Caco-2 (cell line): ENCODE measurements at places on chromosomes 3 and 15.
A peak's percentile ranks its signal among the peaks of the same experiment; 100 is the strongest.

GRCh38 chr3:140456974-140457373 lies 220.9 kb upstream of the TRIM42 start:
- DNase-seq = no peak

- DNase-seq = no peak
Measured at GRCh38 chr3:157815739-157816138, 290.5 kb downstream of the SHOX2 start.

- no peak for DNase-seq
Measured at GRCh38 chr3:148866261-148866660, 1.2 kb downstream of the CPA3 start.

DNA sequence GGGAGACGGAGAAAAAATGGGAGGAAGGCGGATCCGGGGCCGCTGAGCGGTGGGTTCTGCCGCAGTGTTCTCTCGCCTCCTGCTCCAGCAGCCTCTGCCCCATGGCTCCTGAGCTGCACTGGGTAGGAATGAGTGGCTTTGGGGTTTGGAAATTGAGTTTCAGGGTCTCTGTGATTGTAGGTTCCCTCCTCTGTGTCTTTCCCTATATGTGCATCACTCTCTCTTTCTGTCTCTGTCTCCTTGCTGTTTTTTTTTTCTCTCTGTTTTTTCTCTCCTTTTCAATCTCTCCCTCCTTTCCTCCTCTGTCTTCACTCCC lies 1.9 kb downstream of the GRM7 start:
- no peak for DNase-seq

GRCh38 chr3:120113128-120114116 lies 19.2 kb upstream of the GSK3B start:
- no peak for DNase-seq

- no peak for DNase-seq
Measured at GRCh38 chr15:31269816-31270575, 56.6 kb upstream of the KLF13 start.

DNA sequence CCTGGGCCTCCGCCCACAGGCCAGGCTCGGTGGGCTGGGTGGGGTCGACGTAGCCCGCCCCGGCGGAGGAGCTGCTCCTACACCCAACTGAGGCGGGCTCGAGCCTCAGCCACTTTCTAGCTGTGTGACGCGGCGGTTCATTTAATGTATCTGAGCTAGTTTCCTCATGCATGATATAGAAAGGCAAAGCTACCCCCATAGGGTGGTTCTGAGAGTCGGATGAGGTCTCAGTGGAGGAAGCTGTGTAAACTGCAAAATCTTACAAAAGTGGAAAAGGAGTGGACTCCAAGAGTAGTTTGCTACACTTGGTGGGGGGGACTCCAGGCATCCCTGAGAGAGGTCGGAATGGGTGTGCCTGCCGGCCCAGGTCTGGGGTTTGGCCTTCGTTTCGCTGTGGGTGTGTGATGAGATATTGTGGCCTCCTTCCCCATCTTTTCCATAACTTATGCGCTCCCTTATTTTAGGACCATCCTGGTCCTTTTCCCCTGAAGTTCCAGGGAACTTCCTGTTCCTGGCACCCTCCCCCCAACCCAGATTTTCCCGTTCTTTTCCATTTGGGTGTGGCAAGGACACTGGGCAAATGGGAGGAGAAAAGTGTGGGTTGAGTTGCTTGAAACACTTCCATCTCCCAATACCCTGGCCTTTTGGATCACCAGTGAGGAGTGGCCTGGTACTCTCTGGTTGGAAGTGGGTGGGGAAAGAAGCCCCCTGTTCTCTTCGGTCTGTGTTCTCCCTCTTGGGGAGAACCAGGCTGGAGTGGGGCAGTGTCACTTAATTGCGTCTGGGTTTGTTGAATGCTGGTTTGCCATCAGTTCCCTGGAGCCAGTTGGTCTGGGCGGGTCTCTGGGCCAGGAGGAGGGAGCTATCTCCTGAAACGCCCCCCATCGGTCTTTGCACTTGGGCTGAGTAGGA lies 1.1 kb downstream of the PDIA5 start:
- no peak for DNase-seq

DNA sequence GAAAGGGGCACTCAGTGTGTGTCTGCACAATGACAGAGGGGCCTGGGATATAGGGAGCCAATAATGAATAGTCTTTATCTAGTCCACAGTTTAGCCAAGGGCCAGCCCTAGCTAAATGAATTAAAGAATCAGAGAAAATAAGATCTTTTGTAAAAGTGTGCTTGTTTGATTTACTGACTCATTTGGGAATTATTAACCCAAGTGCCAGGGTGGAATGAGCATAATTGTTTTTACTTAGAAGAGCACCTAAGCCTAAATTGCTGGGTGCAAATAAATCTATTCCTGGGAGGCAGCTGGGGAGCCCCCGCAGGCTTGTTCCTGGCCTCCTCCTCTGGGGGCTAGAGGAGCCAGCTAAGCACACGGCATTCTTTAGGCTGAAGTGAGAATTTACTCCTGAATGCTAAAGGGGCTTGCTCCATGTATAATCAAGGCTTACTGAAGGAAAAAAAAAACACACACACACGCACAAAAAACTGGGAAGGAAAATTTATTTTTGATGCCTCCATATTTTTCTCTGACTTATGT lies 405.3 kb upstream of the SUCLG2 start:
- DNase-seq = no peak

DNA sequence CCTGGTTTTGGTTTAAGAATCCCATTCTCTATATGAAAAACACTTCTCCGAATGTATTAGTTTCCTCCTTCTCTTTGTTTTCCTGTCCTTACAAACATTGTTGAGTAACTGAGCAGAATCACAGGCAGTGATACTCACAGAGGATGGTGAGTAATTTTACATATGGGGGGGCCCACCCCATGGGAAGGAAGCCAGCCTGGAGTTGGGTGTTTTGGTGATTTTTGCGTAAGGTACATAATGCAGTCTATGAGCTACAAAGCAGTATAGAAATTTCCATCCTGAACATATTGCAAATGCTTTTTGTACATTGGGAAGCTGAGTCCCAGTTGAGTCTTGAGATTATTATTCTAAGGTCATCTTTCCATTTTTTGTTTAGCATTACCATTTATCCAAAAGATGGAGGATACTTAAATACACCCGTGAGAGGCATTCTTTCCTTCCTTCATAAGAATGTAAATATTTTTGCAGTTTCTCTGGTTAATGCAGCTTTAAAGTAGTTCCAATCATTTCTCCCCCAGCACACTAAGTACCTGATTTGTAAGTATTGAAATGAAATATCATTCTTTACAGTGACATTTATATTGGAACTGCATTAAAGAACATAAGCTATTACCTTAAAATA lies 476.8 kb downstream of the AGBL1 start:
- no peak for DNase-seq

GRCh38 chr3:126752303-126753190 lies 48.5 kb downstream of the CHCHD6 start:
- peak; percentile 91 for DNase-seq
